ENCODE measurements at places on chromosomes 3 and 15.

DNA sequence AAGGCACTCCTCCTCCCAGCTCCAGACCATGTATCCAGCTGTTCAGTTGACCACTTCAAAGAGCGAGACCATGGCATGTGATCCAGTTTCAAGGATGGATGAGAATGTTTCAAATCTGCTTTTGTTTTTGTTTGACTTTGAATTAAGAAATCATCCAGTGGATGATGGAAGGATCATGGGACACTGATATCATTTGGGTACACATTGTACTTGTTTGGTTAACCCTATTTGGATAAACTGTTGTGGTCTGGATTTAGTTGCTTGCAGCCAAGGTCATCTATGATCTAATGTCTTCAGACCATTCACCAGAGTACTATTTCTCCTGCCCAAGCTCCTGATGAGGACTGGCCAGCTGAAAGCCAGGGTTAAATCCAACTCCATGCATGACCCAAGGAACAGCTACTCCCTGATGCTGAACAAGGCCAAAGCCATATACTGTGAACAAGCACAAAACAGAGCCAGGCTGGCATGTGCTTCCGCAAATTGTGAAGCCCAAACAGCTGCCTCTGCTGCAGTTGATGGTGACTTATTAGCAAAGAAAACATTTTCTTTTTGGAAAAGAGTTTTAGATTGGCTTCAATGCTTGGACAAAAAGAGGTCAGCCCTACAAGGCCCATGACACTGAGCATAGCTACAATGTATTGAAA is 5.2 kb upstream of the ADAMTS17 start:
- DNase-seq: no peak

DNA sequence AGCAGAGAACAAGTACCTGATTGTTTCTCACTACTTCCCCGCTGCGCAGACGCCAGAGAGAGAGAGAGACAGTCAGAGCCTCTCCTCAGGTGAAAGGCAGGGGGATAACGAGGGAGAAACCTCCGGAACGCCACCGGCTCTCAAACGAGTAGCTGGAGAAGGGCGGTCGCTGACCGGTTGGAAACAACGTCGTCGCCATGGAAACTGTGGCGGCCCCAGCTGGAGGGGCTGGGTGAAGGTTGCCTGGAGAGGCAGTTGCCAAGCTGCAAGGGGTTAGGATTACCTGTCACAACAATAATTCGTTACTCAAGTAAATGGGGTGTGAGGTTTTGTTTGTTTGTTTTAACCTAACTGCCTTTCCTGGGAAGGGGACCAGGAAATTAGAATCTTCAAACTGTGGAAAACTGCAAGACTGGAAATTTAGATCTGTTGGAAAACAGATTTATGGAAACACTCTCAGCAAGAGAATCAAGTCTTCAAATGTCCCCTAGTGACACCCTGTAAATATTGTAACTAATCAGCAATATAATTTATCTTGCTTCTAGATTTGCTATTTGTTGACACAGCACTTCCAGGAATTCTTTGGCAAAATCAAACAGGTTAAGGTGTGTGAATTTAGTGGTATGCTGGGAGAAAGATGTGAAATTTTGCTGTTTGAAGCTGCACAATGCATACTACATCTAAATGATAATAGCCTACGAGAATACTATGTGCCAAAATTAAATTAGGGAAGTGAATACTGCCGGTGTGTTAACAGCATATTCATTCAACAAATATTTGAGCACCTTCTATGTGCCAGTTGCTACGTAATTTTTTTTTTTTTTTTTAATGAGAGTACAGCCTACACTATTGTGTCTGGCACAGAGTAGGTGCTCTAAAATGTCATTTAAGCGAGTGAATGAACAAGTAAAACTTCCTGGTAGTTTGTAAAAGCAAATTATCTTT is at the start of gene DNAH12:
Gene DNAH12 (minus strand): TSS at position 164 of the 945 bp plus-strand sequence. CDS start 1,474 bp downstream, outside the sequence.
- no peak for DNase-seq

DNA sequence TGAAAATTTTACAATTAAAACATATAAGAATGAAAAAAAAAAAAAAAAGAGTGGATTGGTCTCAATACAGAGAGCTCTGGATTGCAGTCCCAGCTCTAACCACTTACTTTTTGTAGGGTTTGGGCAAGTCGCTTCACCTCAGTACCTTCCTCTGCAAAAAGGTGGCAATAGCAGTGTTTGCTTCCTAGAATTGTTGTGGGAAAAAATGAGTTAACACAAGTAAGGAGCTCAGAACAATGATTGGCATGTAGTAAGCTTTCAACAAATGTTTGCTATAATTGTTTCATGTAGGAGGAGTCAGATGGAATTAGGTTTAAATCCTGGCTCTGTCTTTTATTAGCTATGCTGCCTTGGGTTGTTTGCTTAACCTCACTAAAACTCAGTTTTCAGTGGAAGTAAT is 425.2 kb upstream of the TBL1XR1 start:
- no peak for DNase-seq

DNA sequence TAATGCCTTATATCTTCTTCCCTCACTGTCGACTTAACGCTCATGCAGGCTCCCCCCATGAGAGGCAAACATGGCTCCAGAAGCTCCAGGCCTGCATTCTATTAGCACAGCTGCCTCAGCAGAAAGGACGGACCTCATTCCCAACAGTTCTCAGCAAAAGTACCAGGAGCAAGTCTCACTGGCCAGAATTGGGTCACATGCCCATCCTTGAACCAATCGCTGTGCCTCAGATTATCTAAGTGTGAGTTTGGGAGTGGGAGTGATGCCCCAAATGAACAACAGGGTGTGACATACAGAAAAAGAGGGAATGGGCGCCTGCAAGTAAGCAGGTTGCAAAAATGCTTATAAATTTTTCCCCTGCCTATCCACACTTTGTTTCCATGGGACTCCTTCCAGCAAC is 4.3 kb upstream of the RAD18 start:
- no peak for DNase-seq

DNA sequence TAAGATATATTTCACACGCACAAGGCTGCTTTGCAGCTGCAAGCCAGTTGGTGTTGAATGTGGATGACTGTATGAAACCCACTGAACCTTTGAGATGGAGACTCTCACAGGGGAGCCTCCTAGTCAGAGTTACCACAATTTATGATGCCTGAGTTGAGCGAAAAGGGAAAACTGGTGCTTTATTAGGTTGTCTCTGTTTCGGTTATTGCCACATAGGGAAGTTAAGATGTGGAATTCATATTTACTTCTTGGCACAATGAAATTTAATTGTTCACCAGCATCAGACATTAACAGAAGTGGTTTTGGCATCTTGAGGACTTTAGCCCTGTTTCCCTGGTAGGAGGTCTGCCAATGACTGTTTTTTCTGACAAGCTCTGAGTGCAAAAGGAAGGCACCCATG is 358.2 kb downstream of the SQOR start:
- no peak for DNase-seq

DNA sequence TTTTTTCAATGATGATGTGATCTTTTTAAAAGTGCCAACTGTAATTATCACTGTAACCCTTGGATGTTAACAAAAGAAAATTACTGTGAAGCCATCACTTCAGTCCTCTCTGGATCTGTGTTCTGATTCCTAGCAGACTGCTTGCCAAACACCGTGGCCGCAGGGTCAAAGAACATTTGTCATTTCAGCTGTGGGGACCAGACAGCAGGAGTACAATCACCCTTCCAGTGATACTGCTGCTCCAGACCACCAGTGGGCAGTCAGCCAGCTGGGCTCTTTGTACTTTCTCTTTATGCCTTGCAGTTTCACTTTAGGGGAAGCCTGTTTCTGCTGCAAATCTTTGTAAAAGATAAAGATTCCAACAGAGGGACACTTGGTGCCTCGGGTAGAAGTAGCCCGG is 770.0 kb downstream of the GRM7 start:
- no peak for DNase-seq

- DNase-seq: no peak
Measured at GRCh38 chr15:44482090-44482489, 54.7 kb downstream of the CTDSPL2 start.

GRCh38 chr3:52798978-52799476 is 4.4 kb downstream of the ITIH3 start:
- no peak for DNase-seq

GRCh38 chr15:84023636-84024035 is 211.9 kb upstream of the GOLGA6L4 start:
- DNase-seq: no peak

DNA sequence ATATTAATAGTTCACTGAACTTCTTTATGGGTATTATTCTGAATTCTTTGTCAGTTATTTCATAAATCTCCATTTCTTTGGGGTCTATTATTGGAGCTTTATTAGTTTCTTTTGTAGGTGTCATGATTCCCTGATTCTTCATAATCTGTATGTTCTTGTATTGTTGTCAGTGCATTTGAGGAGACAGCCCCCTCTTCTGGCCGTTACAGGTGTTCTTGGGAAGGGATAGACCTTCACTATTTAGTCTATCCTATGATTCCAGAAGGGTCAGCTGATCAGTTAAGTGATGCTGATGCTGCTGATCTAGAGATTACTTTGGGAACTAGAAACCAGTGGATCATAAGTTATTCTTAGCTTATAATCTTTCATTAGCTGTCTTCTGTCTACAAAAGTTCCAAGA is 34.9 kb downstream of the TMEM39A start:
- DNase-seq: no peak

DNA sequence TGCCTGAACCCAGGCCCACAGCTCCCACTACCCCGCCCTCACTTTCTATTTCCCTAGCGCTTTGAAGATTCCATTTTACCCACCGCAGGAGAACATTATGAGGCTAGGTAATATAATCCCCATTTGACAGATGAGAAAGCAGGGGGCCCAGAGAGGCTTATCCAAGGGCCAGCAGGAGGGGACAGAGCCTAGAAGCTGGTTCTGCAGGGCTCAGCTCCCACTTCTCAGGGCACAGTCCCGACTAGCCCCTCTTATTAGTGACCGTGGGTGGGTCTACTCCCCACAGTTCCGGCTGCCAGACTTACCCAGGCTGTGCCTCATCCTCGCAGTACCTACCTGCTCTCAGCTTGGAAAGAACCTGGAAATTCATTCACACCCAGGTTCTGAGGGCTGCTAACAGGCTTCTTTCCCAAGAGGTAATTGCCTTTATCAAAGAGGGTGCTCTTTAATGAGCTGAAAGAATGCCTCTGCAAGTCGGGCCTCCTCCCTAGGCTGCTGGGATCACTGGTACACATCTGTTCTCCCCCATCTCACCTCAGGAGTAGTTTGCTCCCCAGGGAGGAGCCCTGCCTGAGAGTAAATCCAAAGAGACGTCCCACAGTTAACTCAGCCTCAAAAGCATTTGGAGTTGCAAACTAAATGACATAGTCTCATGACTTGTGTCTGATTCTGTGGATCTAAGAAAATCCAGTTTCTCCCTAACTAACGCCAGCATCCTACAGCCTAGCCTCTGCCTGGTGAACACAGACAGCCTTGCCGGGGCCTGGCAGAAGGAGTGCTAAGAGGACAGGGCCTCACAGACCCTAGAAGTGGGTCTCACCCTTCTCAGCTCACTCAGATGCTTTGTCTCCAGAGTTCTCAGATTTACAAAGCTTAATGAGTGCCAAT is 125.0 kb downstream of the CHSY1 start:
- no peak for DNase-seq

- DNase-seq: no peak
Measured at GRCh38 chr3:40891186-40891585, 308.1 kb upstream of the CTNNB1 start.

DNA sequence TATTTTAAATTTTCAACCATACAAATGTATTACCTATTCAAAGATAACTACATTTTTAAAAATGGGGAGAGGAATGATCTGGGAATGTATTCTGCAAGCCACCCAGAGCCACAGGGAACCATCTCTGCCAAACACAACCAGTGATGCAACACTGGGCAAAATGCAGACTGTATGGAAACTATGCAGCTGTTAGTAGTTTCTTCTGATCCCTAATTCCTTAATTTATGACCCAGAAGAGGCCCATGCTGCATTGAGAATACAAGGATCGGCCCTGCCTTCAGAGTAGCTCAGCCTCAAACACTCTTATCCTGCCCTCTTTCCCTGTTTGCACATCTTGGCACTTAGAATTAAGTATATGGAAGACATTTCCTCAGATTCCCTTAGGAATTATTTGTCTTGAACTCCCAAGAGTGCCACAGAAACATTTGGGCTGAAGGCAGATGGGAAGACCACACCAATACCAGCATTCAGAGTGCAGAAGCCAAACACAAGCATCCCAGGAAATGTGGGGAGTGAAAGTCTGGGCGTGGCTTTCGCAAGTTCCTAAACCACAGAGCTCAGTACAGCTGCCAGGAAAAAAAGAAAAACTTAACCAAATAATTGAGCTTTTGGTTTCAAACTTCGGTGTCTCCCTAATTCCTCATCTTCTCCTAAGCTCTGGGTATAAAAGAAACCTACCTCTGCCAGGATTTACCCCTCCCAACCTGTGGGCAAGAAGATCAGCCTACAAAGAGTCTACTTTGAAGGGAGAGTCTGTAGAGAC is 5.3 kb downstream of the SNUPN start:
- no peak for DNase-seq

- DNase-seq: no peak
Measured at GRCh38 chr3:81947359-81947758, 185.9 kb upstream of the GBE1 start.

DNA sequence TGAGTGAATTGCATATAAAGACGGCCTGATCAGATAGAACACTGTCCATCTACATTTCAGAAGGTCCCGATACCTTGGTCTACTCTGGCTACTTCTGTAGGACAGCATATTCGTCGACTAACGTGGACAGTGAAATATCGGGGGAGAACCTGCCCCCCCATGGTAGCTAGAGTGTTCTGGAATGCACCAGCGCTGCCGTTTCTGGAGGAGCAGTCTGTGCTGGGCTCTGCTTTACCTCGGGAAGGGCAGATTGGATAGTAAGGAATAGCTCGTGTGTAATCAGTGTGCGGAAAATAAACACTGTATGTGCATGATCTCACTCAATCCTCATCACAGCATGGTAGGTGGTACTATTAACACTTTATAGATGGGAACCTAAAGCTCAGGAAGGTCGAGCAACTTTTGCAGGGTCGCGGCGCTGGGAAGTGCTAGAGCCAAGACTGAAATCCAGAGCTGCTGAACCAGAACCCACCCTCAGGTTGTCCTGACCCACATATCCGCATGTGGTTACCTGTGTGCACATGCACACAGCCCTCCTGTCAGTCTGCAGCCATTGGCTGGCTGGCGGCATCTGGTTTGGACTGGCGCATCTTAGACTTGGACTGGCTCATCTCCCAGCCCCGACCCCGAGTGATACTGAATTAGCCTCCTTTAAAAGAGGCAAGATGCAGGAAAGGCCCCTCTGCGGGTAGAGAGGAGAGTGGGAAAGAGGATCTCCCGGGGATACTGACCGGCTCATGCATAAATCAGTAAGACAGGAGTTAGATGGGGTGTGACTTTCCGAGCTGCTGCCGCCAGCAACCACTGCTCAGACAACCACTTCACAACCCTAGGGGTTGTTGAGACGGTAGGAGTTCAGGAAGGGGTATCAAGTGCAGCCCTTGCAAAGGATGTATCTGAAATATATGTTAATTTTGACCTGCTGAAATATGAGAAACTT is 155.0 kb upstream of the BHLHE40 start:
- no peak for DNase-seq

- DNase-seq: no peak
Measured at GRCh38 chr3:96961576-96961975, 147.2 kb downstream of the EPHA6 start.

DNA sequence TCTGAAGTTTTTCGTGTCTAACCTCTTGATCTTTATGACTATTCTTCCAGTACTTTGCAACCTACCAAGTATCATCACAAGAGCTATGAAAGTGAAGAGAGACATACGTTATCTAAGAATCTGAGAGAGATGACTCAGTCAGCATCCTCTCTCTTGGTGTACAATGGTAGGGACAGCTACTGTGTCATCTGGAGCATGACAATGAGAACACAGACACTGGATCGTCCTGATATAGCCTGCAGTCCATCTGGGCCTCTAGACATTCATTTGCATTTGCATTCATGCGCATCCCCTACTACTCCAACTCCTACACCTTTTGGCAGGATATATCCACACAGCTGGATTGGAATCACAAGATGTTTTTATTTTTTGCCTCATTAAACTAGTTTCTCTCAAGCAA is 115.2 kb downstream of the PEX5L start:
- no peak for DNase-seq

Measured in activated naive CD4-positive, alpha-beta T cell (primary cell).